Inflammatory macrophage (primary cell): ENCODE measurements at places on chromosomes 11 and 22.
A peak's percentile ranks its signal among the peaks of the same experiment; 100 is the strongest.

GRCh38 chr22:33167998-33168790 is 110.0 kb upstream of the SYN3 start:
- DNase-seq, result no peak

- DNase-seq, result no peak
Observed at GRCh38 chr11:30990625-30991296, 378.8 kb downstream of the DCDC1 start.

- DNase-seq, result no peak
Observed at GRCh38 chr11:109196016-109196415, 226.0 kb upstream of the C11orf87 start.

- no peak for DNase-seq
Observed at GRCh38 chr11:118437208-118438125, 1.2 kb downstream of the KMT2A start.

GRCh38 chr22:21803811-21804249 is 63.6 kb downstream of the MAPK1 start:
- DNase-seq, result peak; percentile 34

DNA sequence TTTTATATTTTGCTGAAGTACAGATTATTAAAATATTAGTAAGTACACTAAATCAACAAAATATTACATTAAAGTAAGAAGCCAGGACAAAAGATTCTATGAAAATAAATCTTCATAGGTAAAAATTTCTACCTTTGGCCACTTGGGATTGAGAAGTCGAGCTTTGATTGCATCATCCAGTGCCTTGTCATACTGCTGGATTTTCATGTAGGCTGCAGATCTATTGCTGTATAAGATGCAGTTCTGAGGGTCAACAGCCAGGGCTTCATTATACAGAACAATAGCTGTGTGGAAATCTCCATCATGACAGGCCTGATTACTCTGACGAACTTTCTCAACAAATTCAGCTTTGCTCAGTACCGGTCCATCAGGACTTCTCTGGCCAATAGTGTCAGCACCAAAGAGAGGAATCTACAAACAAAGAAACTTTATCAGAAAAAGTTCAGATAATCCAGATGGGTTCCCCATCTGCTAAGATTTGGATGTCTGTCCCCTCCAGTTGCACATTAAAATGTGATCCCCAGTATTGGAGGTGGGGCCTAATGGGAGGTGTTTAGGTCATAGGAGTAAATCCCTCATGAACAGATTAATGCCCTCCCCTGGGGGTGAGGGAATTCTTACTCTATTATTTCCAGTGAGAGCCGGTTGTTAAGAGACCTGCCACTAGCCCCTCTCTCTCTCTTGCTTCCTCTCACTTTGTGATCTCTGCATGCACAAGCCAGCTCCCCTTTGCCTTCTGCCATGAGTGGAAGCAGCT is 50.0 kb downstream of the TTC28 start:
- no peak for DNase-seq

GRCh38 chr11:103633819-103634590 is 402.4 kb upstream of the DDI1 start:
- DNase-seq, result no peak

DNA sequence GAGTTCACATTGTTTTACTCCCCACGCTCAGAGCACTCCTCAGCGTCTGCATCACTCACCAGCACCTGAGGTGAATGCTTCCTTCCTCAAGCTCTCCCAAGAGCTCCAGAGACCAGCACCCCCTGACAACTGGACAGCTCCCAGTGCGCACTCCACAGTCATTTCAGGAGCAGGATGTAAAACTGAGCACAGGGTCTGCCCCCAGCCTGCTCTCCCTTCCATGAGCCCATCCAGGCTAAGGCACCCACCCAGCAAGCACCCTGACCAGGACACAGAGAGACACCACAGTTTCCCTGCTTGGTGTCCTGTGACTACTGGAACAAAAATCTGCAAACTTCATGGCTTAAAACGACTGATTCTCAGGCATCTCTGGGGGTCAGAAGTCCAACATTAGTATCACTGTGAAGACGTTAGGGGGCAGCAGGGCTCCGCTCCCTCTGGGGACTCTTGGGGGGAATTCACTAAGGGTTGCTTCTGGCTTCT is 3.3 kb downstream of the SCGB1D2 start:
- DNase-seq, result no peak

- no peak for DNase-seq
Observed at GRCh38 chr11:74583024-74583624, 9.3 kb upstream of the POLD3 start.

DNA sequence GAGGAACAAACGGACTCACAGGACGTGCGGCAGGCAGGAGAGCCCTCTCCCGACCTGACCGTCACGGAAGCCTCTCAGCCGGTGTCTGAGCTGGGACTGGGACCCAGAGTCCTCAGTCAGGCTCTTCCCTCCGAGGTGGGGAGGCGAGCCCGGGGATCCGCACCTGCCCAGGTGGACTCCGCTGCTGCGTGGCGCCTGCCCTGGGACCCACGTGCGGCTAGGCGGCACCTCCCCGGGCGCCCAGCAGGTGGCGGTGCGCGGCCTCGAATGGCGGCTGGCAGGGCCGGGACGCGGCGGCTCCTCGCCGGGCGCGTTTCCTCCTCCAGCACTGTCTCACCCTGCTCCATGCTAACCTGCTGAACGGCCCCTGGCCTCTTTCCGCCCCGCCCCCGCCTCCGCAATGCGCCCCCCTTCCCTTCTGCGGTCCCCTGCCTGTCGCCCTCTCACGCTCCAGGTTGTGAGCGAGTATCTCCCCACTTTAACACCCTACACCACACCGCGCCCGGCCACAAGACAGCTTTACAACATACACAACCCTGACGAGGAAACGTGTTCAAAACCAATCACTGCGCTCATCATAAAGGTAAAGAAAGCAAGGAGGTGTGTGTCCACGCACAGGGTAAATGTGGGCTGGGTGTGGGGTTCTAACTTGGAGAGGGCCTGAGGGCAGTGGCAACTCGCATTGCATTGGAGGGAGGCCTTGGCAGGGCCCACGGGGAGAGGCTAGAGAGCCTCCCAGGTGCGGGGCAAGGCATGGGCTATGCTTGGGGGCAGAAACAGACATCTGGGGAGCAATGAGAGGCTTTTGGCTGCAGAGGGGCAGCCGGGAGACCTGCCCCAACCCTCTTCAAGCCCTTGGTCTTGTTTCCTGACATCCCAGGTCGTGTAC is 25.9 kb upstream of the ATXN10 start:
- DNase-seq, result peak; percentile 56

- DNase-seq, result no peak
Observed at GRCh38 chr11:85694385-85694980, 8.5 kb upstream of the CCDC89 start.

GRCh38 chr11:134027671-134028070 is 41.2 kb upstream of the JAM3 start:
- DNase-seq, result no peak

DNA sequence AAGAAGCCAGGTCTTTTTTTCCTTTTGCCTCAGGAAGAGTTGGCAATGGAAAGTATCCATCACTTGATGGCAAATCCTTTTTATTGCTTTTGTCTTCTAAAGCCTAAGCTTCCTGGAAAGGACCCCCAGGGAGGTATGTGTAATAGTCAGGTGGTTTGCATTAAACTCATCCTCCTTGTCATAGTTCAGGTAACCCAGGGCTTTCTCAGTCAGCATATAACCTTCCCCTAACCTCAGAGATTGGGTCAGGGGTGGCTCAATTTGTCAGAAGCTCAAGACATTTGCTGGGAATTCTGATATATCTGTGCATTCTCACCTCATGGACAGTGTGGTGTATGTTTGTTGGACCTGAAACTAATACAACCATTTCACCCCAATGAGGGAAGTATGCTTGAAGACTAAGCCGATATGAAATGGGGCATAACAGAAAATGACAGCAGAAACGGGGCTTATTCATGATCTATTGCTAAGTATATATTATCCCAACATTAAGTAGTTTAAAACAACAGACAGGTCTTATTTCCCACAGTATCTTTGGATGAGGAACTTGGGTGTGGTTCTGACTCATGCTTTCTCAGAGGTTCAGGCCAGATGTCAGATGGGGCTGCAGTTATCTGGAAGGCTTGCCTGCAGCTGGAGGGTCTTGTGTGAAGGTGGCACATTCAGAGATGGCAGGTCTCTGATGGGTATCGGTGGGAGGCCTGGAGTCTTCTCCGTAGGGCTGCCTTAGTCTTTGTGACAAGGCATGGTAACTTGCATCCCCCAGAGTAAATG is 135.8 kb upstream of the SPON1 start:
- DNase-seq, result peak; percentile 29

GRCh38 chr11:14611939-14612338 is 31.7 kb upstream of the PDE3B start:
- peak; percentile 76 for DNase-seq

- DNase-seq, result no peak
Observed at GRCh38 chr11:102761646-102762238, 18.7 kb downstream of the MMP10 start.

- DNase-seq, result no peak
Observed at GRCh38 chr22:46902998-46903916, 140.8 kb downstream of the TBC1D22A start.

GRCh38 chr22:42773167-42773566 is 52.5 kb upstream of the A4GALT start:
- no peak for DNase-seq

DNA sequence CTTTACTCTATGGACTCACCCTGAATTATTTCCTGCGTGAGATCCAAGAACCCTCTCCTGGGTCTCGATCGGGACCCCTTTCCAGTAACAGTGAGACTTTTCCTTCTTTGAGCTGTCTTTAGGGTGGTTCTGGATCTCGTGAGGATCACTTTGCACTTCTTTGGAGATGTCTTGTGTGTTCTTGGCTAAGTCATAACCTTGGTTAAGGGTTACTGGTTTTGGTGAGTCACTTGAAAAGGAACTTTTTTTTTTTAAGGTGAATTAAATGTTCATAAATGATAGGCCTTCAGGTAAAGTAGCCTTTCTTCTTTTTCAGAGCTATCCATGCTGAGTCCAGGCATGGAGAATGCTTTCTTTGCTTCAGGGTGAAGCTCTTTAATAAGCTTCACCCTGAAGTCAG is 19.4 kb upstream of the GSTP1 start:
- DNase-seq, result no peak

- no peak for DNase-seq
Observed at GRCh38 chr11:6694229-6694535, 11.0 kb upstream of the MRPL17 start.

GRCh38 chr11:134267966-134268365 is 8.2 kb upstream of the GLB1L3 start:
- no peak for DNase-seq

DNA sequence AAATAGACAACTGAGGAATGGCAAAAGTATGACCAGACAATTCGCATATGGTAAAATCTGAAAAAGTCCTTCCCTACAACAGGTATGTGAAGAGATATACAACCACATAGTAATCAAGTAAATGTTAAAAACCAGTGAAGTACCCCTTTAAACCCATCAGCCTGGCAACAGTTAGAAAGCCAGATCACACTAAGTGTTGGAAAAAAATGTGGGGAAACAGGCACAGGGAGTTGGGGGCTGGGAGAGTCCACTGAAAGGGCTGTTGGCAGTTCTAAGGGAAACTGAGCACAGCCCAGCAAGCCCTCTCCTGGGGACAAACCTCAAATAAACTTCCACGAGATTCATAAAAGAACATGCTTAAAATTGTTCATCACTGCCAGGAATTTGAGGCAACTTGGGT is 242.1 kb downstream of the BUD13 start:
- no peak for DNase-seq

DNA sequence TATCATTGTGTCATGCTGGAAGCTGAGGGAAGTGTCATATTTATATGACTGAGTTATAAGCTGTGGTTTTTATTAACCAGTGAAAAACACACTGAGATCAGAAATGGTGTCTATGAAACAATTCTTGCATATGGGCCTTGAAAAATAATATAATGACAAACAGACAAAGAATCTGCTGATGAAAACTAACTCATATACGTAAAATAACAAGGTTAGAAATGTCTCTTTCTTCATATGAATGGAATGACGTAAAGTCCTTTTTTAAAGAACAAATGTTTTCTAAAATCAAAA is 48.8 kb upstream of the PHF21B start:
- DNase-seq, result no peak

GRCh38 chr11:66363805-66364535 is 7.6 kb downstream of the SLC29A2 start:
- peak; percentile 63 for DNase-seq

DNA sequence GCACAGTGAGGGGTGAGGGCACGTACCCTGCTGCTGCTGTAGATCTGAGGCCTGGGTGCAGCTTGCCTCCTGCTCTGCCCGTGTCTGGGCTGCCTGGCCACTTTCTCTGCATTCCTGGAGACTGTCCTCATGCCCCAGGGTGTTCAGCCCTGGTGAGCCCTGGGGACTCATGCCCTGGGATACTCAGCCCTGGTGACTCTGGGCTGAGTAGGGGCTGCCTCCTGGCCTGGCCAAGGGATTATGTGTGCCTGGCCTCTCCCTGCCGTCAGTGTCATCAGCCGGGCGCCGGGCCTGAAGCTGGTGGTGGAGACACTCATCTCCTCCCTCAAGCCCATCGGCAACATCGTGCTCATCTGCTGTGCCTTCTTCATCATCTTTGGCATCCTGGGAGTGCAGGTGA is 94.7 kb downstream of the CACNA1I start:
- no peak for DNase-seq

GRCh38 chr22:44171561-44171960 is 9.2 kb upstream of the PARVG start:
- peak; percentile 89 for DNase-seq

DNA sequence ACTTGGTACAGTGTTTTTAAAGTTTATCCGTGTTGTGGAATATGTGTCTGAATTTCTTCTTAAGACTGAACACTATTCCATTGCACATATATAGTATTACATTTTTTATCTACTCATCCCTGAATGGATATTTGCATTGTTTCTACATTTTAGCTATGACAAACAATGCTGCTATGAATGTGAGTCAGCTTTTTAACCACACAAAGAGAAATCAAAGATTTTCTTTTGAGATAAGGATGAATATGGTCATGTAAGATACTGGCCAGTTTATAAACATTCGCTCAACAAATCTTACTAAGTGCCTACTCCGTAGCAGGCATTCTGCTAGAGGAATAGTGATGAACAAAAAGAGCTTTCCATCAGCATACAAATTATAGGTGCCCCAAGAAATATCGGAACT is 16.5 kb upstream of the OR9G4 start:
- no peak for DNase-seq

DNA sequence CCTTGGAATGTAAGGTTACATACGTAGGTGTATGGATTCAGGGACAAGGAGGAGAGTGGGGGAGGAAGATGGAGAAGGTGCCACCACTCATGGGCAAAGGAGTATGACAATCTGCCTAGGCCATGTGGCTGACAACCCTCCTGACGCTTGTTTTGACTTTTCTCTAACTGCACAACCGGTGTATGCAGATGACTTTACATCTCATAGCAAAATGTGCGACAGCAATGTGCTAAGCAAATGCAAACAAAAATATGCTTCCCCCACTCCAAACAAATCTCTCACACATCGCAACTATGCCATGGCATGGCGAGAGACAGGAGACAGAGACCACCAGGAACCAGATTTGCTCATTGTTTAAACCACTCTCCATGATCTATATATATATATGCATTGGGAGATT is 191.8 kb downstream of the BLID start:
- DNase-seq, result no peak

GRCh38 chr11:34337016-34337415 is 20.8 kb downstream of the ABTB2 start:
- DNase-seq, result no peak
